Urinary bladder (tissue), 4 donors: ENCODE measurements at places on chromosomes 7 and 10.

DNA sequence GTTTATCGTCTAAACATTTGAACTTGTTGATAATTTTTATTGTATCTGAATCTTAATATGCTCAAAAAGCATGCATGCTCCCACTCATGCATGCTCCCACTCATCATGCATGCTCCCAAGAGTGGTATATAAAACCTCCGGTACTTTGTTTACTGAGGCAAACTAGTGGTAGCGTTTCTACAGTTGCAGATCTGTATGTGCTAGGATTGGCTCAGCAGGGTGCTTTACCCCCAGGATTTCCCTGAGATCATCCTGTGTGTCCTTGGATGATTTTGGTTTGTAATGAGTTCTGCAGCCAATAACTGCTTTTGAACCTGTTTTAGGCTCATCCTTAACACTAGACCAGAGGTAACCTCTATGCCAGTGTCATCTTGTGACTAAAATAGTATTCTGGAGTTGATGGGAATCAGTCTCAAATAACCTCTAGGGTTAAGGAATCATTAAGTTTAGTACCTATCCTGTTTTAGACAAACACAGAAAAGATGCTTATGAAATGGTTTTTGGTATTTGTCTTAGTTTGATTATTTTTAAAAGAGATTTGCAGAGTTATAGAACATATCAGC is 40.4 kb downstream of the PHTF2 start:
- no peak for DNase-seq

- DNase-seq: peak; percentile 80
Observed at GRCh38 chr7:117019786-117020590, 66.7 kb downstream of the ST7 start.

DNA sequence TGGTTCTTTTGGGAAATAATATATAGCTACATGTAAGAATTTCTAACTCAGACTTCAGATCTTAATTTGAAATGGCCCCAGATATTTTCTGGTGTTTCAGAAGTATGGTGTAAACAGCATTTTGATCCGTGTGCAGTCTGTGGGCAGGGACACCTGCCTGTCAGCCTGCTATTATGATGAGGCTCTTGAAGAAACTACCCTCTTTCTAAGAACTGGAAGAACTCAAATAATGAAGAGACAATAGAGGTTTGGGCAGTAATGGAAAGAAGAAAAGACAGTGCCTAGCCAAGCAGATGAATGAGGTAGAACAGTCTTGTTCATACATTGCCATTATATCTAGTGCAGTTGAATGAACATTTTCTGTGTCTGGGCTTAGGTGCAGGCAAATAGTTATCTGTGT is 256.6 kb downstream of the ARHGAP21 start:
- DNase-seq: no peak

GRCh38 chr10:44161184-44161583 is 223.7 kb downstream of the CXCL12 start:
- no peak for DNase-seq

DNA sequence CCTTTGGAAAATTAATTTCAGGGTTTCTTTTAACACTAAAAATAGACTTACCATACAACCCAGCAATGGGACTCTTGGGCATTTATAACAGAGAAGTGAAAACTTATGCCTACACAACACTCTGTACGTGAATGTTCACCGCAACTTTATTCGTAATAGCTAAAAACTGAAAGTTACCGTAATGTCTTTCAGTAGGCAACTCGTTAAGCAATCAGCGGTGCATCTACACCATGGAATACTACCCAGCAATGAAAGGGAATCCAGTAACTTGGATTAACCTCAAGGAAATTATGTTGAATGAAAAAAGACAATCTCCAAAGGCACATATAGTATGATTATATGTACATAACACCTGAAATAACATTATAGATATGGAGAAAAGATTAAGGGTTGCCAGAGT is 16.2 kb downstream of the CCDC3 start:
- DNase-seq: no peak

DNA sequence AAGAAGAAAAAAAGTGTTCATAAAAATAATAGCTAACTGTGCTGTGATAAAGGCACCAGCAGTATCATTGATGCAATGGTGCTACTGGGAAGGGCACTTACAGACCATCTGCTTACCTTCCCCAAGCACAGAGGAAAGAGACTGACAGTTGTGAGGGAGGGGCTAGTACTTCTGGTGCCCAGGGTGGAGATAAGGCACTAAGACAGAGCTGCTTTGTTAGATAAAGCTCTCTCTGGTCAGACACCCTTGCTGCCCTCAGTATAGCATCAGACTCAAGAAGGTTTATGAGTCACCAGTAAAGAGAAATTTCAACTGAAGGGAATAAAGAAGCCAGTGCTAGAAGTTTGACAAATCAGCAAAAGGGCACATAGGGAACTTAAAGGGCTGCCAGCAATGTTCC is 325.6 kb downstream of the HPSE2 start:
- DNase-seq: no peak

DNA sequence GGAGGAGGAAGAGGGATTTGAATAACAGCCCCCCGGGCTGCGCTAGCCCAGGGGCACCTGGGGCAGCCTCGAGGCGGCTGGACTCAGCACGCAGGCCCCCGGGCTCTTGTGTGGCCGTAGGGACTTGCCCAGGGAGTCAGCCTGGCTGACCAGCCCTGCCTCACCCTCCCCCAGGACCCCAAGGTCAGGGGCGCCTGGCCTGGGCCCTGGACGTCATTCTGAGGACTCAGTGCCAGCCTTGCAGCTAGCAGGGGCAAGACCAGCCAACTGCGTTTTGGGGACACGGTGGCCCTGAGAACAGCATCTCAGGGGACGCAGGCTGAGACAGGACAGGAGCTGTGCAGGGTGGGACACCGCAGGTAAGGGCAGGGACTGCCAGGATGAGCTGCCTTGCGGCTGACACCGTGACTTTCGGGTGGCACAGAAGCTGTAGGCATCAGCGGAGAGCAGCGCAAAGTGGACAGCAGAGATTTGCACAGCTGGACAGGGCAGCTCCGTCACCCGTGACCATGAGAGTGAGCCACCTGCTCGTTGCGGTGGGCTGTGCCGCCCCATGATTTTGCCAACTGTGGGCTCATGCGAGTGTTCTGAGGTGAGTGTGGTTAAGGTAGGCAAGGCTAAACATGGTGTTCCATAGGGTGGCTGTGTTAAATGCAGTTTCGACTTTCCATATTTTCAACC is 48.1 kb upstream of the UBE3C start:
- DNase-seq: no peak

DNA sequence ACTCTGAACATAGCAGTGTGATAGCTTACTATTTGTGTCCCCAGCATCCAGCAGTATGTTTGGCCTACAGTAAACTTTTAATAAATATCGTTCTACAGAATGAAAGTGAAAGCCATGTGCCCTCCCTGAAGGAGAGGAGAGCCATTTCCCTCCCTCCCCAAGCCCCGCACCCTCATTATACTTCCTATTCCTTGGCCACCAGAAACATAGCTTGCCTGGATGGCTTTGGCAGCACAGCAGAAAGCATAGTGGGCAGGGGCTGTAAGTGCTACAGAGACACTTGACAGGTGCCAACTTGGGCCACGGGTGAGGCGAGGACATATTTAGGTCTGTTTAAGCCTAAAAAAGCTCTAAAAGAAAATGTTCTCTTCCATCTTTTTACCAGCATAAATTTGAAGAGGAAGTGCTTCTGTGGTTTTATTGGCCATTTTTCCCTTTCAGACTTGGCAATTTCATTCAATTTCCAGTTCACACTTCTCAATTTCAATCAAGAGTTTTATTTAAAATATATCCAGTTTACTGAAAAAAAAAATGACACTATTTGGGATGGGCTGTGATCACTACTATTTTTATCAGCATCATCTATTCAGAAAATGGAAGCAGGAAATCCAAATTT is 12.7 kb downstream of the HHEX start:
- DNase-seq: no peak

DNA sequence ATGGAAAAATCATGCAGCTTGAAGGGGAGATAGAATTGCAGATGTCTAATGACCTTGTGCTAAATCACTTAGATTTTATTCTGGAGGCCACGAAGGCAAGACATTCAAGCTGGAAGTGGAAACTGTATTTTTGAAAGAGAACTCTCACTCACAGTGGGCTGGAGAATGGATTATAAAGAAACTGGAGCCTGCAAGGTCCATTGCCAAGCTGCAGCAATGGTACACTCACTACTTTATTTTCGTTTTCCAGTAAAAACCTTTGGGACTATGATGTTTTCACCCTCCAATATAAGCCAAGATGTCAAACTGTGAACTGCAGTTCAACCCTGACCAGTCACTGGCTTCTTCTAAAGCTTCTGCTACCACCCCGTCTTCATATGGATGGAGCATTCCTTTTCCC is 62.0 kb downstream of the SKIDA1 start:
- no peak for DNase-seq

DNA sequence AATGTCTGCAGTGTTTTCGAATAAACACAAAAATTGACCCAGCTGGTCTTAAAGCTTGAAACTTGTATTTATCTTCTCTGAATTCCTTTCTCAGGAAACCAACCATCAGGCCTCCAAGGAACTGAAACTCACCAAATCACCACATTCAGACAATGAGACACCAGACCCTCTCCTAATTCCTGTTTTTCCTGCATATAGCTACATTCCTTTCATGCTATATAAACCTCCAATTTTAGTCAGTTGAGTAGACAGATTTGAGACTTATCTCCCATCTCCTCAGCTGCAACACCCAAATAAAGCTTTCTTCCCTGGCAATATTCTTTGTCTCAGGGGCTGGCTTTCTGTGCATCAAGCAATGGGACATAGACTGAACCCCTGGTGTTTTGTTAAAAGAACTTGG is 317.0 kb downstream of the CACNA2D1 start:
- DNase-seq: no peak

DNA sequence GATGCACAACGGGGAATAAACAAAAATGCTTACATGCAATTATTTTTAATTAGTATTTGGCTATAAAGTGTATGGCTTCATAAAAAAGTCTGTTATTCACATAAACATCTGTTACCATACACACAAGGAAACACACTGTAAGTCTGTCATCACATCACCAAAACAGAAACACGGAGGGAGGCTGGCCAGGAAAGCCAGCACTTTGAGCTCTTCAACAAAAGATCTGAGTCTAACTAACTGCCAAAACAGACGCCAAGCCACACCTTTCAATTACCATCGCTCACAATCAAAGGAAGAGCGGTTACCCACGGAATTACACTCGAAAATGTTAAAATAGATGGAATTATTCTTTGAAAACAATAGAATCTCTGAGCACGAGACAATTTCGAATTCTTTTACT is 49.2 kb upstream of the MGMT start:
- no peak for DNase-seq

DNA sequence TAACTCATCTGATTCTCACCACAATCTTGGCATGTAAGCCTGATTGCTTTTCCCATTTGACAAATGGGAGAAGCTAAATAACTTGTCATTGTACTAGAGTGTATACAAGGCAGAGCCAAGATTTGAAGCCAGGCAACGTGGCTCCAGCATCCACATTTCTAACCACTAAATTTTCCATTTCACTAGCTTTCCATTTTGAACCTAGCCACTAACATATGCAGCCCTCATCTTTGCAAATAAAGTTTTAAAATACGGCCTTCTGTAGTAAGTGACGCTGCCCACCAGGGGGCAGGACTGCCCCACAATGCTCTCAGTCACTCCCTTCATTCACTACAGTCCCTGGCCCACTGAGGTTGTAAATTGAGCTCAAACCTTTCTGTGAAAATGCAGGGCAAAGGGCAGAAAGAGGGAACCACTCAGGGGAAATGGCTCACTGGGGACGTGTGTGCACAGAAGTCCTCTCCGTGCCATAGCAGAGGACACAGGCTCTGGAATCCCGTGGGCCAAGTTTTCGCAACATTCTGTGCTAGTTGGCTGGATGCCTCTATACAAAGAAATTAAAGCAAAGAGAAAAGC is 315.7 kb downstream of the TNS3 start:
- peak; percentile 57 for DNase-seq

DNA sequence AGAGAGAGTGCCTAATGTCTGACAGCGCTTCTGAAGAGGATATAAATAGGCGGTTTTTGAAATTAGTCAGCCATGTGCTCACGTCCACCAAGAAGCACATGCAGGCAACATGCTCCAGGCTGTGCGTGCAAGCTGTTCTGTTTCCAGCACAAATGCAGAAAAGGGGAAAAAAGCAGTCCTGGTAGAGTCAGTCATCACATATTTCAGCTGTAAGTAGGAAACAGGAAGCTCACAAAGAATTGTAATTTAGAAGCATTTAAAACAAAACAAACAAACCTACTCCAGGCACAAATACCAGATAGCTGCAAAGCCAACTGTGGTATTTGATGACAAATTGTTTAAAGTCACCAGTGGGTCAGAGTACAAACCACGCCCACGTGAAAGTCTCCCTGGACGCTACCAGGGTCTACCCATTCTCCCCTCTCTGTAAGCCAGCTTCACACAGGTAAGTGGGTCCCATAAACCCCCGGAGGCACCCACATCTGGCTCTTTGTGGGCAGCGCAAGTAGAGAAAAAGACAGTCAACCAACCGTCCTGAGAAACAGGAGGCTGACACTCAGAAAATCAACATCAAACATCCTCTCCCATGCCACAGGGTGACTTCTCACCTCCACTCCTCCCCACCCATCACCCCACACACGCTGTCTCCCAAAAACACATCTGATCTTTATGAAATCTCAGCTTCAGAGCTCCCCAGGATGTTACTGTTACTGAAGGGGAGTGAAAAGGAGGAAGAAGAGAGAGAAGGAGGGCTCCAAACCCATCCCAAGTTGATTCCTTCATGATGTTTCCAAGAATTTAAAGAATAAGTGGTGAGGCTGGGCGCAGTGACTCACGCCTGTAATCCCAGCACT is 186.4 kb downstream of the FAM107B start:
- DNase-seq: no peak

DNA sequence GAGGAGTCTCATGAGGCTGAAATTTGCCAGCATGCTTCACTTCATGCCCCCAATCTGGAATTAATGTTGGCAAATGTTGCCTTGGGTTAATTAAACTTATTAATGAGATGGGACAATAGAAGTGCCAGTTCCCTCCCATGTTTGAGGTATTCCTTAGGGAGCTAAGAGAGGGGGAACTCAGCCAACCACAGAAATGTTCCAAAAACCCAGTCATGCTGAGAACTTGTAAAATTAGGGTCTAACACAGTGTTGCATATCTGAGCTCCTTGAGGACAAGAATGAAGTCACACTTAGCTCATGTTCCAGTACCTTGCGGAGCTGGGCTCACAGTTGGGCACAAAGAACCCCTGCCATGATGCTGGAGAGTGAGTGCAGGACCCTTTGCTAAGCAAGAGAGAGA is 89.4 kb downstream of the OAT start:
- DNase-seq: no peak

GRCh38 chr10:78231939-78232338 is 198.3 kb downstream of the RPS24 start:
- DNase-seq: no peak

DNA sequence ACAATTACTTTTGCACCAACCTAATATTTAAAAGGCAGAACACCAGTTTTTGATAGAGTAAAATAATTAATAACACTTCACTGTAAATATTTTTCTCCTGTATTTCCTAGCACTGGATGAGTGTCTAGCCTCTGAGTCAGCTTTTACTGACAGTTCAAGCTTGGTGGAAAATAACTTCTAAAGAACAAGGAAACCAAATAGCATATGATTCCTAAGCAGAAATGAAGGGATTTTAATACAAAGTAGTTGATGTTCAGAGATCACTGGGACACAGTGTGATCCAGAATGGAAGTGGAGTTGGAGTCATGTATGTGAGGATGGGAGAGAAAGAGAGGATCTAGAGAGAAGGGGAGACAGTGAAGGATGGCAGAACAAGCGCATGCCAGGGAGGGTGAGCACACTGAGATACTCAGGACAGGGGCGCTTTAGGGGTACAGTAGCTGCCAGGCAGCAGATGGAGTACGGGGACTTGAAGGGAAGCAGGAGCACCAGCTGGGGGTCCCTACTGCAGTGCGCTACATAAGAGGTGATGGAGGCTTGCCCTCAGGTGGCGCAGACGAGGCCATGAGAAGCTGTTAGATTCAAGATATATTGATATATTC is 117.9 kb upstream of the KLF6 start:
- no peak for DNase-seq
